Mammary epithelial cell (primary cell): ENCODE measurements at places on chromosomes 11 and 22. TPM values are rescaled to one million over a fixed set of nuclear protein-coding genes. Genes with fewer than 3 reads are reported as not detected.

OR2AG2 gene
- 1.0 TPM for total RNA-seq

DDX25 gene
- not detected in 2 replicates for total RNA-seq

ZC3H12C gene
- 16.0 TPM for total RNA-seq

TPBGL gene
- total RNA-seq: 0.21 TPM in 1 of 2 replicates, not detected in the other

TMEM45B gene
- total RNA-seq: 0.47 and 0.61 TPM in 2 replicates

RAB3IL1 gene
- 1.4 and 4.1 TPM in 2 replicates for total RNA-seq

PIH1D2 gene
- total RNA-seq: 0.94 and 2.2 TPM in 2 replicates

CYB5R3 gene
- 80.4 TPM for total RNA-seq

MYO7A gene
- total RNA-seq: 3.0 TPM

EMID1 gene
- total RNA-seq: 0.67 TPM

TSGA10IP gene
- not detected in 2 replicates for total RNA-seq

ELFN2 gene
- under 0.01 TPM for total RNA-seq

CHADL gene
- 1.8 and 4.0 TPM in 2 replicates for total RNA-seq

HEPN1 gene
- not detected in 2 replicates for total RNA-seq

LUZP2 gene
- under 0.01 TPM for total RNA-seq

NRXN2 gene
- 18.8 TPM for total RNA-seq

NTM gene
- total RNA-seq: 105 TPM

OR8A1 gene
- total RNA-seq: not detected in 2 replicates
